ENCODE measurements at places on chromosomes 5 and 9. TPM values are rescaled to one million over a fixed set of nuclear protein-coding genes. Genes with fewer than 3 reads are reported as not detected.

DMRT3 gene
- total RNA-seq: 0.41 TPM

C9orf50 gene
- total RNA-seq: not detected

RXRA gene
- total RNA-seq: 11.6 TPM

IFNA13 gene
- not detected for total RNA-seq

DMGDH gene
- 1.4 TPM for total RNA-seq

CSF1R gene
- total RNA-seq: not detected

DNA sequence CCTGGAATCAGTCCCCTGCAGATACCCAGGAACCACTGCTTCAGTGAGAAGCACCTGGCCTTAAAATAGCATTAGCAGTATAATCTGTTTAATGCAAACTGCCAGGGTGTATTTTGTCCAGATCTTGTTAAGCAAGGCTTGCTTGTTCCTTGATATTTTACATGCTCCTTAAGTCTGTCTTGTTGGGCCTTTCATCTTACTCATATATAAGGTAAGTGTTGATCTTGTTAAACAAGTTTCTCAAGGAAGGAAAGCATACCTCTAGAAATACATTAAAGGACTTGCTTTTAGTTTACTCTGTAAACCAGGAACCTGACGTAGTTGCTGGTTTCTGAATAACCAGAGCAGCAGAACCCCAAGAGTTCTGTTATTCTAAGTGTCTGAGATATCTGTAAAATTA, 13.7 kb downstream of the HSPA4 start:
- no peaks in the 10 kb centered on the region for H3K27me3 ChIP-seq
- no peak overlapping the region for H3K4me3 ChIP-seq
- H3K36me3 ChIP-seq: peaks cover 9% of the 10 kb centered on the region
- H3K27ac ChIP-seq: no peak overlapping the region
- DNase-seq: no peak
- H3K4me1 ChIP-seq: no peaks in the 10 kb centered on the region

- H3K27ac ChIP-seq: peak overlapping the region; percentile 38
- no peak for DNase-seq
- no peaks in the 10 kb centered on the region for H3K27me3 ChIP-seq
- H3K4me3 ChIP-seq: no peak overlapping the region
Observed at GRCh38 chr9:27339661-27340284, 42.8 kb upstream of the EQTN start.

DNA sequence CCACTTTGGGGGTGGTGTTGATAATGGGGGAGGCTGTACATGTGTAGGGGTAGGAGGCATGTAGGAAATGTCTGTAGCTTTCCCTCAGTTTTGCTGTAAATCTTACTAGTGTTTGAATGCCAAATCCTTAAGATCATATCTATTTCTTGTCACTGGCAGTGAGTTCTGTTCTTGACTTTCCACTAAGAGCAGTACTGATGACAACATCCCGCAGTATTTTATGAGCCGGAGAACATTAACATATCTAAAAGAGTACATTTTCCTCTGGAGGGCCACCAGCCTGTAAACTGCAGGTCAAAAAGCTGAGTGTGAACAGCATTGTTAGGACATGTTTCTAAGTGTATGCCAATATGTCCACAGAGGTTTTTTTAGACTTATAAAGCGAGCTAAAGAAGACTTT, 2.5 kb upstream of the HSPB3 start:
- no peak overlapping the region for H3K27ac ChIP-seq
- no peaks in the 10 kb centered on the region for H3K36me3 ChIP-seq
- DNase-seq: no peak
- H3K4me1 ChIP-seq: peaks cover 1% of the 10 kb centered on the region
- no peaks in the 10 kb centered on the region for H3K27me3 ChIP-seq
- H3K4me3 ChIP-seq: no peak overlapping the region

DNA sequence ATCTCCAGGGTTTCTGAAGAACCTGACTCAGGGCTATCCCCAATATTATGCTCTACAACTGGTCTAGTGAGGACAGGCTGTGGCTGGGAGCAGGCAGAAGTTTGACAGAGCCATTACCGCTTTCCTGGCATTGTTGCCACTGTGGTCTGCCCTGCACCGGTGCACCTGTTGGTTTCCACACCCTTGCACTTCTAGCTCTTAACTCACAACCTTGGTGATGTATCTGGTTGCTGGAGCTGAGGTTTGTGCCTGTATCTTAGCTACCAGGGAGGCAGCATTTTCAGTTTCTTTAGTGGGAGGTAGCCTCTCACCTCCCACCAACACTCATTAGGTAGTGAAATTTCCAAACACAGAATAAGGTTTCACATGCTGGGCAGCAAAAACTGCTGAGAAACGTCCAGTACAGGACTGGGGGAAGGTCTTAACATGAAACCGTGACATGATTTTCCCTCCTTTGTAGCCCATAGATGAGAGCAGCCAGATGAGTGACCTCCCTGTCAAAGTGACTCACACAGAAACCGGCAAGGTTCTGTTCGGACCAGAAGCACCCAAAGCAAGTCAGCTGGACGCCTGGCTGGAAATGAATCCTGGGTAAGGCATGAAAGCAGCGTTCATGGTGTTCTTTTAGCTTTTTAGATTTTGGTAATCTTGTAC, 57.7 kb downstream of the SMARCA2 start:
- H3K4me3 ChIP-seq: no peak overlapping the region
- no peaks in the 10 kb centered on the region for H3K27me3 ChIP-seq
- no peak overlapping the region for H3K27ac ChIP-seq
- no peaks in the 10 kb centered on the region for H3K36me3 ChIP-seq
- no peaks in the 10 kb centered on the region for H3K4me1 ChIP-seq

DNA sequence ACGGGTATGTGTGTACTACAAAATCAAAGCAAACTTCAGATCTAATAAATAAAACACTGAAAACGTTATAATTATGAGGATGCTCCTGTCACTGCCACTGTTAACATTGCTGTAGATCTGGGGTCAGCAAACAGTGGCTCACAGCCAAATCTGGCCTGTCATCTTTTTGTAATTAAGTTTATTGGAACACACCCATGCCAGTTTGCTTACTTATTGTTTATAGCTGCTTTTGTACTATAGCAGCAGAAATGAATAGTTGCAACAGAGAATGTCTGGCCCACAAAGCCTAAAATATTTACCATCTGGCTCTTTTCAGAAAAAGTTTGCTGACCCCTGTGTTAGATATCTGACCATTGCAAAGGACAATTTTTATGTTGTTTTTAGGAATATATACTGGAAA, 32.1 kb downstream of the PRRC1 start:
- no peak for DNase-seq
- H3K4me1 ChIP-seq: no peaks in the 10 kb centered on the region
- H3K4me3 ChIP-seq: no peak overlapping the region
- no peaks in the 10 kb centered on the region for H3K27me3 ChIP-seq

DNA sequence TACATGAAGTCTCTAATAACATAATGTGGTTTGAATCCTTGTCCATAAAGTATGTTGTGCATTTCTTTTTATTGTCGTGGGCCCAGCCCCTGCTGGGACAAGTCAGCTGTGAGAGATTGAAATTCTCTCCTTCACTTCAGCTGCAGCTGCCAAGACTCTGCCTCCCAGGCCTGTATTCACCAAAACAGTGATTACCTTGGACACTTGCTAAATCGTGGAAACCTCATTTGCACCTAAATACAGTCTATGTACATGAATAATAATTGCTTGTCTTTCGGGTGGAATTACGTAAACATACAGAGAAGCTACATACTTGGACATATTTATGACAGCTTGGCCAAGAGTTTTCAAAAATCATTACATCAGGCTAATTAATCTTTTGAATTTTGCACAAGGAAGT, 898.5 kb upstream of the SEMA6A start:
- no peak overlapping the region for H3K4me3 ChIP-seq
- peak; percentile 65 for DNase-seq
- H3K36me3 ChIP-seq: no peaks in the 10 kb centered on the region
- peak overlapping the region; percentile 6 for H3K27ac ChIP-seq
- no peaks in the 10 kb centered on the region for H3K27me3 ChIP-seq

DNA sequence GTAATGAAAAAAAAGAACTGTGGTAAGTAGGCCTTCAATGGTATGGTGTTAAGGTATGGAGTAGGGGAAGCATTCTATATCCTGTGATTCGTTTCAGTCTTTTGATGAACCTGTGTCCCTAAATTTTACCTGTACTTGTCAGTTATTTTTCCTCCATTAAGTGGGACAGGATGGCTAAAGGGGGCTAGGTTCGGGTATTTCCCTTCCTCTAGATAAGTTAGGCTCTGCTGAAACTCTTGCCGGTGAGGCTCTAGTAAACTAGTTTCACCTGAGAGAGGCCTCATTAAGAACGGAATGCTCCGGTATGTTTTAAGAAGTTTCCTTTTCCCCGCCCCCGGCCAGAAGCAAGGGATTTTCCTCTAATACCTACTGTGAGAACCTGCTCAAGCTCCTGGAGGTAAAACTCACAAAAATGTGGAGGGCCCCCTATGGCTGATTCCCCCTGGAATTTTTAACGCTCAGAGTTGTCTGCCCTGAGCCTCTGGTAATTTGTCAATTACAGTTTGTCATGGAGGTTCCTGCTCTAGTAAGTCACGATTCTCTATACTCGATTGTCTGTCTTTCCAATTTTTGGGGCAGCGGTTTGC, 87.7 kb downstream of the MACIR start:
- DNase-seq: peak; percentile 53
- H3K4me3 ChIP-seq: no peak overlapping the region
- no peaks in the 10 kb centered on the region for H3K36me3 ChIP-seq

GRCh38 chr5:15827741-15828140, 327.8 kb downstream of the FBXL7 start:
- H3K27me3 ChIP-seq: no peaks in the 10 kb centered on the region
- no peak overlapping the region for H3K27ac ChIP-seq
- no peaks in the 10 kb centered on the region for H3K36me3 ChIP-seq
- DNase-seq: no peak
- H3K4me1 ChIP-seq: no peaks in the 10 kb centered on the region

- H3K36me3 ChIP-seq: peaks cover 6% of the 10 kb centered on the region
- DNase-seq: no peak
- H3K4me1 ChIP-seq: peaks cover 6% of the 10 kb centered on the region
- H3K4me3 ChIP-seq: no peak overlapping the region
- no peak overlapping the region for H3K27ac ChIP-seq
Observed at GRCh38 chr9:130874783-130875182, 21.8 kb downstream of the QRFP start.

DNA sequence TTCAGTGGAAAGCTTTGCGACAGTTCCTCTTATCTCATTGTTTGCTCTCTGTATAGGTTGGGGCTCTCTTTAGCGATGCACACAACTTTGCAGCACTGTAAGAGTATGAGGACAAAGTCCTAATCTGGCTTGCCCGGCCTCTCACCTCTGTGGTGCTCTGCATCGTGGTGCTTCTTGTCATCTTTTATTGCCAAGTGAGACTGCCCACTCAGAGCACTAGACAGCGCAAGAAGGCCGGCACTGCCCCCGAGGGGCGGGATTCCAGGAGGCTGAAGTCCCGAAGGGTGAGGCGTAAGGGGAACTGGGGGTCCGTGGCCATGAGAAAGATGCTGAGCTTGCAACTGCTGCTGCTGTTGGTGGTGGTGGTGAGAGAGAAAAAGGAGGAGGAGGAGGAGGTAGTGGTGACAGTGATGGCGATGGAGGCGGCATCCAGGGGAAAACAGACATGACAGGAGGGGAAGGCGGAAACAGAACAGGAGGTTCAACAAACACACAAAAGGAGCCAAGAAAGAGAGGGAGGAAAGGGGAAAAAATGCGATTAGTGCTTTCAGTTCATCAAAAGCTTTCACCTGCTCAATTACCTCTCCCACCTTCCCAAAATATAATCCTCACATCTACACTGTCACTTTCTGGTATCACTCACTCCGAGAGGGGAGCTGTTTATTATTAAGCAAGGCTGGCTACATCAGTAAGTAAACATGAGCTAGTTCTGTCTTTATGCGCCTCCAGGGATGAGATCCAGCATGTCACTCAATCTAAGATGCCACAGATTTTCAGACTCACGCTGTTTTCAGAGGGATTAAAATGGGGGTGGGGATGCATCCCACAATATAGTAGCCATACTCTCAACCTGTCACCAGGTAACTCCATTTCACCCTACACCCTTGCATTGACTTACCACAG, 55.1 kb downstream of the TLE1 start:
- no peak overlapping the region for H3K4me3 ChIP-seq
- H3K27ac ChIP-seq: peak overlapping the region; percentile 56
- peak; percentile 13 for DNase-seq
- H3K36me3 ChIP-seq: no peaks in the 10 kb centered on the region

DNA sequence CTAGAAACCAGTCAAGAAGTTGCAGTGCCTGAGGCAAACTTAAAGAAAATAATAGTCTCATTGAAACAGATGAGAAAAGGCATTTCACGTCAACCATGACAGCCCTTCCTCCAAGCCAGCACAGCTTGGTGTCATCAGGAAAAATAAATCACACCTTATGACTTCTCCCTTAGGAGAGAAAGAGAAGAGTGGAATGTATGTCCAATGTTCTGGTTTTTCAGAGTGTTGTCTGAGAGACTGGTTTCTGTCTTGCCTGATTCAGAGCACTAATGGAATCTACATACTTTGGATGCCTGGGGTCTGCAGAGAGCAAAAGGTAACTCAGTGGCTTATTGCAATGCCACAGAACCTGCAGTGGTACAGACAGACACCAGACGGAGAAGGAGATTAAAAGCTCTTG, 105.5 kb upstream of the PDE4D start:
- peaks cover 3% of the 10 kb centered on the region for H3K4me1 ChIP-seq
- no peak overlapping the region for H3K4me3 ChIP-seq
- no peak overlapping the region for H3K27ac ChIP-seq
- no peaks in the 10 kb centered on the region for H3K27me3 ChIP-seq
- DNase-seq: peak; percentile 16

DNA sequence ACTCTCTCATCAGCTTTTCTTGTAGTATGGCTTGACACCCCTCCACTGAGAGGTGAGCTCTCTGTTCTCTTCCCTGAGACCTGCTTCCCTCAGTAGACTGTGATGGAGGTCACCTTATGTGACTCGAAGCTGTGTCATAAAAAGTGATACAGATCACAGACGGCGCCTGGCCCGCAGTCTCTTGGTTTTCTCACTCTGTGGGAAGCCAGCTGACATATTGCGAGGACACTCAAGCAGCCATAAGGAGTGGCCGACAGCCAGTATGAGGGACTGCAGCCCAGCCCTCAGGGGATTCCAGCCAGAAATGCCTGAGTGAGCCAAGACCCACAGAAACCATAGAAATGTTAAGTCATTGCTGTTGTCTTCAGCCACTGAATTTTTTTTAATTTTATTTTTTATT, 38.0 kb downstream of the GADD45G start:
- no peak for DNase-seq
- H3K27ac ChIP-seq: no peak overlapping the region
- no peaks in the 10 kb centered on the region for H3K36me3 ChIP-seq
- H3K4me1 ChIP-seq: peaks cover 8% of the 10 kb centered on the region

- DNase-seq: no peak
- no peak overlapping the region for H3K27ac ChIP-seq
- H3K4me1 ChIP-seq: no peaks in the 10 kb centered on the region
- no peaks in the 10 kb centered on the region for H3K36me3 ChIP-seq
- H3K27me3 ChIP-seq: no peaks in the 10 kb centered on the region
Observed at GRCh38 chr5:120761986-120762385, 297.9 kb downstream of the PRR16 start.
